ENCODE measurements at places on chromosomes 2 and 18.

GRCh38 chr18:9146224-9146623 lies 9.6 kb downstream of the ANKRD12 start:
- no peak for DNase-seq

DNA sequence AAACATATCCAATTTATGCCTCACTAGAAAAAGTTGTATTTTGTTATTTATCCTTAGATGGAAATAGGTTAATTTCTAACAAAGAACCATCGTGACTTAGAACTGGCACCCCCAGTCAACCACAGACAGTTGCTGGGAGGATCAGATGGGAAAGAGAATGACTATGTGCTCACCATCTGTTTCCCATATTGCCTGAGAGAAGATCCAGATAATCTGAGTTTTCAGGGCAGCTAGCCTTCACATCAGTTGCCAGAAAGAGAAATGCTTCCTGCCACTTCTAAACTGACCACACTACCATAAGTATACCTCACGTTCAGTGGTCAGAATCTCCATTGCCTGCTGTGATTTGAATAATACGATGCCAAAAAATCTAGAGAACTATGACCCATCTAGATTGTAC lies 28.4 kb upstream of the NEB start:
- no peak for DNase-seq

DNA sequence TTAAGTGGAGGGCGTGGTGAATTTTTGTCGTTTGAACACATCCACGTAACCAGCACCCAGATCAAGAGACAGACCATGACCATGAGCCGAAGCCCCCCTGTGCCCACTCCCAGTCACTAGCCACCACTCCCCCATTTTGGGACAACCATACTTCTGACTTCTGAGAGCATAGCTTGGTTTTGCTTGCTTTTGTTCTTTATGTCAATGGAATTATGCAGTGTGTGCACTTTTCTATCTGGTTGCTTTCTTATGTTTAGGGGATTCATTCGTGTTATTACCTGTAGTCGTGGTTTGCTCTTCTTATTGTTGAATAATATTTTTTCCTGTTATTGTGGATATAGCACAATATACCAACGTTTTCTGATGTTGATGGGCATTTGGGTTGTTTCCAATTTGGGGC lies 141.7 kb downstream of the GLI2 start:
- DNase-seq, result no peak

GRCh38 chr2:46246790-46247189 lies 50.4 kb upstream of the EPAS1 start:
- no peak for DNase-seq

GRCh38 chr2:217386041-217386440 lies 526.2 kb upstream of the TNP1 start:
- peak; percentile 82 for DNase-seq

GRCh38 chr2:37916512-37917082 lies 8.5 kb upstream of the RMDN2 start:
- DNase-seq, result peak; percentile 74

GRCh38 chr2:203018181-203018580 lies 3.5 kb downstream of the NBEAL1 start:
- no peak for DNase-seq

DNA sequence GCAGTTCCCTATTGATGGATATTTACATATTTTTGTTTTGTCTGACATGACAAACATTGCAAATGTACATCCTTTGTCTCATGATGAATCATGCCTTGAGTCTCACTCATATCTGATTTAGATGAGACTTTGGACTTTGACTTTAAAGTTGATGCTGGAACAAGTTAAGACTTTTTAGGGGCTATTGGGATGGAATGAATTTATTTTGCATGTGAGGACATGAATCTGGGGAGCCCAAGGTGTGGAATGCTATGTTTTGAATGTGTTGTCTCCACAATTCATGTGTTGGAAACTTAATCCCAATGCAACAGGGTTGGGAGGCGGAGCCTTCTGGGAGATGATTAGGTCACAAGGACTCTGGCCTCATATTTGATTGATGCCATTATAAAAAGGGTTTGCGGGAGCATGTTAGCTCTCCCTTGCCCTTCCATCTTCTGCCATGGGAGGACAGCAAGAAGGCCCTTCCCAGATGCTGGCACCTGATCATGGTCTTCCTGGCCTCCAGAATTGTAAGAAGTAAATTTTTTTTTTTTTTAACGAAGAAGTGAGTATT lies 29.1 kb upstream of the INO80D start:
- no peak for DNase-seq

GRCh38 chr2:159098361-159098760 lies 129.9 kb downstream of the TANC1 start:
- DNase-seq, result no peak

DNA sequence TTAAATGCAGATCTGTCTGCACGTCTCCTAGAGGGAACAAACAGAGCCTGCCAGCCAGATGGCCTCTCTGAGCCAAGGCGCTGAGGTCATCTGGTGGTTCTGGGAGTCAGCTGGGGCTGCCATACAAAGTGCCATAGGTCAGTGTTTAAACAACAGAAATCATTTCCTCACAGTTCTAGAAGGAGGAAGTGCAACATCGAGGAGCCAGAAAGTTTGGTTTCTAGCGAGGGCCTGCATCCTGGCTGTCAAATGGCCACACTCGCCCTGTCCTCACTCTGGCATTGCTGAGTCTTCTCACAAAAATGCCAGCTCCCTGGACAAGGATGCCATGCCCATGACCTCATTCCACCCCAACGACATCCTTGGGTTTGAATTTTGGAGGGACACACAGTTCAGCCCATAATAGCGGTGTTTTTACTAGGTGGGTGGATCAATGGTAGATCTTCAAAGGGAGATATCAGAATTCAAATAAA lies 59.6 kb downstream of the MYT1L start:
- DNase-seq, result no peak

DNA sequence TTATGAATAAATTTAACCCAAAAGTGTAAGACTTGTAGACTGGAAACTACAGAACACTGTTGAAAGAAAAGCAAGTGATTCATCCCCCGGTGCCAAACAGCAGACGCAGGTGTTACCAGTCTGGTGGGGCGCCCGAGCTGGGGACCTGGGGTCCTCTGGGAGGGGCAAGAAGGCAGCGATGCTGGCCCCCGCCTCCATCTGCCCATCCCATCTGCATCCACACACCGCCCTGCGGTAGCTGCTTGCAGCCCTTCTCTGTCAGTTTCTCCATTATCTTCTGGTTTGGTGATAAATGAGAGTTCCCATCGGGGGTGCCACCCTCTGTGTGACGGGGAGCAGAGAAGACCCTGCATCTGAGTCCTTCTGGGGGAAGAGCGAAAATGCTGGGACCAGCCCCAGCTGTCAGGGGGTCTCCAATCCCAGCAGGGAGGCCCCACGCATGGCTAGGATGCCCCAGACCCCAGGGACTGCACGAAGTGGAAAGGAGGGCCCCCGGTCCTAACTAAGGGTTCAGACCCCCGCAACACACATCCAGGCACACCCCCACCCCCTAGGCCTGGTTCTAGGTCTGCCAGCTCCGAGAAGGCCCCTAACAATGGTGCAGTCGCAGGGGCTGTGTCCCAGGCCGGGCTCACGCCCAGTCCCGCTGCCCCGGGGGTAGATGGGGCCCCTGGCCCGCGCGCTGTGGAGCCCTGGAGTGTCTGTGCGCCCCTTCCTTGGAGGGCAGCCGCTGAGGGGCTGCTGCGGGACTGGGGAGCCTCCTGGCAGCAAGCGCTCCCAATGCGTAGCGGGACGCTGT lies 686 bp upstream of the RGPD8 start:
- no peak for DNase-seq

GRCh38 chr2:10832203-10832936 lies 19.8 kb upstream of the PDIA6 start:
- peak; percentile 75 for DNase-seq

DNA sequence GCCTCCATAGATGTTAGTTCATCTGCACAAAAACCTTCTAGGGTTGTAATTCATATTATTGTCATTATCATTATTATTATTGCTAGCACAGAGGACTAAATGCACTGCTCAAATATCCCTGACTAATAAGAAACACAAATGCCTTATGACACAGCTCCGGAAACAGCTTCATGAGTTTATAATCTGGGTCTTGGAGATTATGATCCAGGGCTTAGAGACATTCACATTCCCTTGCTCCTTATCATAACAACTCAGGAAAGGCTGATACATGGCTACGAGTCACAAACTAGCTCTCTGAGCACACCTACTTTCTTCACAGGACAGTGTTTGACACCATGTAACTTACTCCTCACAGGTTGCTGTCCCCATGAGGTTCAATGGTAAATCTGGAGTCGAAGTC lies 102.2 kb upstream of the TTC39C start:
- DNase-seq, result no peak

All from DMS79 (cell line).